ENCODE measurements at places on chromosomes 12 and 14.

DNA sequence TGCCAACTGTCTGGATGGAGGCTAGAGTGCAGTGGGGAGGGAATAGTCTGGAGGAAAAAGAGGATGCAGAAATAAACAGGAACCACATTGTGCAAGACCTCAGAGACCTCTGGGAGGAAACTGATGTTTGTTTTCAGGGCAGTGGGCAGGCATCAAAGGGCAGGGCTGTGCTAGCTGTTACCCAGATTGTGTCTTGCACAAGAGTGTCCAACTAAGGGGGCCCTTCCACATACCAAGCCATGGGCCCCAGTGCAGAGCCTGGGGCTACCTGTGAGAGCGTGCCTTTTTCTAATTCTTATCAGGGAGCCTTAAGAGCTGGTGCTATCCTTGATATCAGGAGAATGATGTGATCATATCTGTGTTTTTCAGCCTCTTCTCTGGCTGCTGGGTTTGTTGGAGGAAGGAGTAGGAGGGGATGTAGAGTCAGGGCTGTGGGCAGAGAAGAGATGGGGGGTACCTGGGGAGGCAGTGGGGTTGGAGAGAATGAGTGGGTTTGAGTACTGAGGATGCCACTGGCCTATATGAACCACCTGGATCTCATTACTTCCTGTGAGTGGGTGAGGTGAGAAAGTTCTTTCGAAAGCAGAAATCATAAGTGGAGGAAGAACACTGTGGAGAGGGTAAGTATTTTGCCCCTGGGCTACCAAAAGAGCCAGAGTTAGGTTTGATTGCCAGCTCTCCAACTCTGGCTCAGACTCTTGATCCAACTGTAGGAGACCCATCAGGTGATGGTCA is 259.2 kb upstream of the CRY1 start:
- DNase-seq: peak; percentile 40

- DNase-seq: peak; percentile 47
These were observed 998.8 kb upstream of the TMEM132C start for GRCh38 chr12:127268213-127268612.

DNA sequence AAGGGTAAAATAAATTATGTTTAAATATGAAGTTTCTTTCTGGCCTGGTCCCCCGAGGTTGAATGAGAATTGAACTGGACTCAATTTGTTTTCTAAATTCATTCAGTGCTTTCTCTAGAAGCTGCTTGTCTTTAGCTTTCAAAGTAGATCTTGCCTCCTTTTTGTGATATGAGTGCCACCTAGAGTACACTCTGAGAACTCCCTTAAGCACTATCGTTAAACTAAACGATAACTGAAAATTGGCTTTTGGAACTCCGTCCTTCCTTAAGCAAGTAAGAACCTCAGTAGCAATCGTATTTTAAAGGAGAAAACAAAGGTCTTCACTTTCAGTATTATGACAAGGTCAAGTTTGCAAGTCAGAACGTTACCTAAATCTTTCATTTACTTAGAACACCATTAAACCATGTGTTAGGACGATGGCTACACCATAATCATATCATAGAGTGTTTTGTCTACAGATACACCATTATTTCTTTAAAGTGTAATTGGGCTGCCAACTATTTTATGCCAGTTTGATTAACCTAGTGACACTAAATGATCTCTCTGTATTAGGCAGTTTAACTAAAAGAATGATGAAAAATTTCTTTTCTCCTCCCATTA is 364.8 kb downstream of the SNAPC1 start:
- DNase-seq: peak; percentile 56

DNA sequence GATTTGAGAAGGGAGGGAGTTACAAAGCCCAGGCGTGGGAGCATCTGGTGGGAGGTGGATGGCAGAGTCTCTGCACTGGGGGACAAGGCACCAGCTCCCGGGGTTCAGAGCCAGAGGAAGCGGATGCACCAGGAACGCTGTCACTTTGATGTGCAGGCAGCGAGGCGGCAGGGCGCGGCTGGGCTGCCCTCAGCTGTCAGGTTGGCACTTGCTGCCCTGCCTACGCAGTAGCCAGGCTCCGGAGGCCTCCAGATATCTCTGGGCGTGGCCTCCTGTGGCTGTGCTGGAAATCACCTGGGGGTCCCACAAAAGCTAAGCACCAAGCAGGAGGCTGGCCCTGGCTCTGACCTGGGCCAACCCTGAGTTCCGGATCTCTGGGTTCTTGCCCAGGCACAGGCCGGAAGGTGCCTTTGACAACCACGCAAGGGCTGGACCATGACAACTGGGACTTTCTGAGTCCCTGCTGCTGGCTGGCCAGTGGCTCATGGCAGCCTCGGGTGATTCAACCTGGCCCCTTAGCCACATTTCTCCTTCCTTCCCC is 62.1 kb upstream of the MAP1LC3B2 start:
- peak; percentile 17 for DNase-seq

GRCh38 chr14:54686871-54687749 is 120.2 kb downstream of the SAMD4A start:
- no peak for DNase-seq

- DNase-seq: peak; percentile 7
These were observed 512.4 kb upstream of the TMPO start for GRCh38 chr12:98002887-98003493.

GRCh38 chr12:61870658-61871484 is 389.3 kb upstream of the USP15 start:
- DNase-seq: peak; percentile 62

GRCh38 chr14:55438066-55438683 is 2.2 kb downstream of the TBPL2 start:
- DNase-seq: peak; percentile 27

GRCh38 chr14:80055226-80055625 is 156.1 kb downstream of the DIO2 start:
- no peak for DNase-seq

DNA sequence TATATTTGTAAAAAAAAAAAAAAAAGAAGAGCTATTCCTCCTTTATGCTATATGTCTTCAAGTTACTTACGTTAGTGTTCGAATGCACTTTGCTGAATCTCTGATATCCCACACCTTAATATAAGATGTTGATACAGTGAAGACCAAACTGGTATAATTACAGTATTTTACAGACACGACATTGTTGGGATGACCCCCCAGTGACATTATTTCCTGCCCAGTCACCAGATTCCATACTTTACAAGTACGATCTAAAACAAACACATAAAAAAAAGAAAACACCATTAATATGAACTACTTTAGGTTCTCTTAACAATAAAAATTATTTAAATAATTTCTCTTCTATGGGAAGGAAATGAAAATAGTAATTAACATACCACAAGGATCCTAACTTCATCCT is 133.4 kb downstream of the KIF21A start:
- DNase-seq: no peak

GRCh38 chr12:3805077-3805476 is 52.2 kb upstream of the CRACR2A start:
- peak; percentile 39 for DNase-seq

- DNase-seq: no peak
These were observed 353.6 kb upstream of the SFSWAP start for GRCh38 chr12:131357185-131357747.

- DNase-seq: no peak
These were observed 37.8 kb downstream of the SLC6A15 start for GRCh38 chr12:84874825-84875139.

DNA sequence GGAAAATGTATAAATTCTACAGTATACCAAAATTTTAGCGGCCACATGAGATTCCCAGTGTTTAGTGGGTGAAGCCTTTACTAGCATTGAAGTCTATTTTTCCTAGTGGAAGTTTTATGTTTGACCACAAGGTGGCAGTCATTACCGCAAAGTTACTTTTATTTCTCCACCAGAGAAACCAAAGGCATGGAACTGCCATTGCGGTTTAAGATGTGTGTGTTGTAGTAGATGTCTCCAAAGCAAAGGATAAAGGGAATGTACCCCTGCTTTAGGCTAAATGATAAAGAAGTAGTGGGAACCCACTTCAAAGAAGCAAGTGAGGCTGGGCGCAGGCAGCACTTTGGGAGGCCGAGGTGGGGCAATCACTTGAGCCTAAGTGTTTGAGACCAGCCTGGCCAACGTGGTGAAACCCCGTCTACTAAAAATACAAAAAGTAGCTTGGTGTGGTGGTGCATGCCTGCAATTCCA is 140.5 kb downstream of the PRKCH start:
- DNase-seq: peak; percentile 80

DNA sequence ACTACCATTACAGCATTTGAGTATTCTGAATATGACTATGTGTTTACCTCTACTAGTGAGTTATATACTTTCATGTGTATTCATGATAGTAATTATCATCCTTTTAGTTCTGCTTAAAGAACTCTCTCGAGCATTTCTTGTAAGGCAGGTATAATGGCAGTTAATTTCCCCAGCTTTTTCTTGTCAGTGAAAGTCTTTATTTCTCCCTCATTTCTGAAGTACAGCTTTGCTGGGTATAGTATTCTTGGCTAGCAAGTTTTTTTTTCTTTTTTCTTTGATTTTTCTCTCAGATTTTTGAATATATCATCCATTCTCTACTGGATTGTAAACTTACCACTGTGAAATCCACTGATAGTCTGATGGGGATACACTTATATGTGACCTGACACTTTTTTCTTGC is 165.9 kb upstream of the ARHGAP5 start:
- DNase-seq: no peak

- peak; percentile 3 for DNase-seq
These were observed 571 bp downstream of the ZNF891 start for GRCh38 chr12:133129368-133130037.

DNA sequence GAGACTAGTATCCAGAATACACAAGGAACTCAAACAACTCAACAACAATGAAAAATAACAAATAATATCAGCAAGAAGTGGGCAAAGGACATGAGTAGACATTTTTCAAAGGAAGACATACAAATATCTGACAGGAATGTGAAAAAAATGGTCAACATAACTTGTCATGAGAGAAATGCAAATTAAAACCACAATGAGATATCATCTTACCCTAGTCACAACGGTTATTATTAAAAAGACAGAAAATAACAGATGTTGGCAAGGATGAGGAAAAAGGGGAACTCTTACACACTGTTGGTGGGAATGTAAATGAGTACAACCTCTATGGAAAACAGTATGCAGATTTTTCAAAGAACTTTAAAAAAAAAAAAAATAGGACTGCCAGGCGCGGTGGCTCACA is 20.4 kb downstream of the VWF start:
- peak; percentile 23 for DNase-seq

GRCh38 chr12:130011611-130012385 is 108.0 kb upstream of the TMEM132D start:
- no peak for DNase-seq

GRCh38 chr14:56131865-56132833 is 13.9 kb downstream of the PELI2 start:
- no peak for DNase-seq

GRCh38 chr12:42691991-42692557 is 102.5 kb upstream of the PRICKLE1 start:
- DNase-seq: no peak

GRCh38 chr12:53871367-53871766 is 67.3 kb upstream of the HOXC13 start:
- no peak for DNase-seq

- DNase-seq: no peak
These were observed 20.9 kb downstream of the HNRNPC start for GRCh38 chr14:21248338-21248737.

DNA sequence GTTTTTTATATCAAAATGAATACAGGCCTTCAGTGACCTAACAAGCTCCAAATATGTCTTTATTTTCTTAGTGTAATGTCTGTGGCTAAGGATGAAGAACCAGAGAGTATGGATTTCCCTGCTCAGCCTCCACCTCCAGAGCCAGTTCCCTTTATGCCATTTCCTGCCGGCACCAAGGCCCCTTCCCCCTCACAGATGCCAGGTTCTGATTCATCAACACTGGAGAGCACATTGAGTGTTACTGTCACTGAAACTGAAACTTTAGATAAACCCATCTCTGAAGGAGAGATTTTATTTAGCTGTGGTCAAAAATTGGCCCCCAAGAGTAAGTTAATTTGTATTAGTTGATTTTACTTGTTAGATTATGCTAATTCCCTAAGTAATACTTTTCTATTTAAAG is 61.0 kb downstream of the KIAA0586 start:
- DNase-seq: peak; percentile 71

All from suppressor macrophage treated with lipopolysaccharide for 4 hours (primary cell).